ENCODE measurements at places on chromosomes 3 and 15. TPM values are rescaled to one million over a fixed set of nuclear protein-coding genes. Genes with fewer than 3 reads are reported as not detected.

DNA sequence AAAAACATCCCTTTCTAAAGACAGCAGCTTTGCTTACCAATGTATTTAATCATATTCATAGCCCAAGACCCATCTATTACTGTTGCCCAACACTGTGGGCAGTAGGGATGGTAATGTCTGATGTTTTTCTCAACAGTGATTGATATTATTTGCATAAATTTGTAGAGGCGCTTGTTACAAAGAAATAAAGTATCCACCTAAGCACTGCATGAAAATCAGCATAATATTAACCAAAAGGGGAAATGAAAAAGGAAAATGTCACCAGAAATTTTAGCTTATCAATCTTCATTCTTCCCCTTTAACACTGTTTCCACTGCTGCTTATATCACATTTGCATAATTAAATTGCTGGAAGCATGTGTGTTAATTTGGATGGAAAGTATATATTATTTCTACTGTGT lies 140.5 kb downstream of the CTNNB1 start:
- H3K4me3 ChIP-seq, result no peak overlapping the region
- H3K36me3 ChIP-seq, result no peaks in the 10 kb centered on the region
- no peaks in the 10 kb centered on the region for H3K4me1 ChIP-seq
- no peaks in the 10 kb centered on the region for H3K27me3 ChIP-seq
- H3K27ac ChIP-seq, result no peak overlapping the region

DNA sequence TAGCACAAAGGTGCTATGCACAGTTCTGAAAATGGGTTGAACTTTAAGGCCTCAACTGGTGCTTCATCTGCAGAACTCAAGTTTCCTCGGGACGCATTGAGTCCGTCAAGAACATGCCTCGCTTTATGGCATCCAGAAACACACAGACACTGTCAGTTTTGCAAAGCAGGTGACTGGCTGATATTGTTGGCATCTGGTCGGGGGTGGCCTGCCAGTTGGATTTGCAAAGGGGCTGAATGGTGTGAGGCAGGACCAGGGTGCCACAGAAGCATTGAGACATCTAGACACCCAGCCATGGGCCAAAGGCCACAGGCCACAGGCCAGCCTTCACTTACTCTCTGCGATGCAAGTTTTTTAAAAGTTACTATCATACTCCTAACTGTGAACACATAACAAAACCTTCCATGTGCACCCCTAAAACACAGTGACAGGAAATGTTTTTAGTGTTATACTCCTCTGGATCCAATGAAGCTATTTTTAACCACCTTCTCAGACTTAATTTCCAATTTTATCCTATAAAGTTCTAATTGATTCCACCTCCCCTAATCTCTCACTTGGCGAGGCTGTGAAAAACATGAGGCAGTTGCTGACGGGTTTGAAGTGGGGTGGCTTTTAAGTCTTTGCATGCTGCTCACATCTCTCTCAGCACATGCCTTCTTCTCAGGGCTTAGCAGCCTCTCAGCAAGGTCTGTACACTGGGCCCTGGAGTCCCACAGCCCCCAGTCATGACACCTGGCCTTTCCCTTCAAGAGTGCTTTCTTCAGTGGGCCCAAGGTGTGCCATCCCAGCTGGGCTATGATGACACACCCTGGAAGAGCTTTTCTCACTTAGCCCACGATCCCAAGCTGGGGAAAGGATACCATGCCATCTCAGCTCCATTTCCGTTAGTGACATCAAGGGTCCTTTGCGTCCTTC lies 38.5 kb upstream of the DUSP7 start:
- H3K36me3 ChIP-seq, result no peaks in the 10 kb centered on the region
- no peak overlapping the region for H3K4me3 ChIP-seq
- no peak overlapping the region for H3K27ac ChIP-seq
- peaks cover 37% of the 10 kb centered on the region for H3K4me1 ChIP-seq

- peaks cover 16% of the 10 kb centered on the region for H3K4me1 ChIP-seq
- no peak for DNase-seq
- H3K4me3 ChIP-seq, result no peak overlapping the region
- H3K36me3 ChIP-seq, result no peaks in the 10 kb centered on the region
Observed at GRCh38 chr3:107993771-107994170, 97.1 kb downstream of the CD47 start.

DNA sequence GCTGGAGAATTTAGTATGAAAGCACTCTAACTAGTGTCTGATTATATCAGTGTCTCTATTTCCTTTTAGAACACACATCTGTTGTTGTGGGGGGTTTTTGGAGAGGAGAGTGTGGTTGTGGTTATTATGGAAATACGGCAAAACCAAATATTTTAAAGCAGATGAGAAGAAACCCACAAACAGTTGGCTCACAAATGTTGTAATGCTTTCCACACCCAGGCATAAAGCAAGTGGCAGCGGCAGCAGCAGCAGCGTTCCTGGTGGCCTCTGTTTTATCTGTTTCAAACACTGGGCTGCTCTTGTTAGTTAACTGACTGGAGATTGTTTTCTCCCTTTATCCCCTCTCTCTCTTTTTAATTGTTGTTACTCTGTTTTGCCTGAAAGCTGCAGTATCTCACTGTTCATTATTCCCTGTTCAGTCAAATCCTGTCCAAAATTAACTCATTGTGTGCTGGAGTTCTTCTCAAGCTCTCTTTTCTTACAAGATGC lies 1045.5 kb upstream of the NR2F2 start:
- no peak overlapping the region for H3K27ac ChIP-seq
- H3K4me3 ChIP-seq, result no peak overlapping the region
- H3K4me1 ChIP-seq, result peaks cover 5% of the 10 kb centered on the region
- no peaks in the 10 kb centered on the region for H3K36me3 ChIP-seq
- no peaks in the 10 kb centered on the region for H3K27me3 ChIP-seq

GRCh38 chr3:185561374-185561943 lies 9.1 kb upstream of the LIPH start:
- H3K4me1 ChIP-seq, result peaks cover 15% of the 10 kb centered on the region
- no peaks in the 10 kb centered on the region for H3K36me3 ChIP-seq
- DNase-seq, result no peak
- H3K4me3 ChIP-seq, result no peak overlapping the region
- H3K27me3 ChIP-seq, result peaks cover 5% of the 10 kb centered on the region
- H3K27ac ChIP-seq, result no peak overlapping the region

DNA sequence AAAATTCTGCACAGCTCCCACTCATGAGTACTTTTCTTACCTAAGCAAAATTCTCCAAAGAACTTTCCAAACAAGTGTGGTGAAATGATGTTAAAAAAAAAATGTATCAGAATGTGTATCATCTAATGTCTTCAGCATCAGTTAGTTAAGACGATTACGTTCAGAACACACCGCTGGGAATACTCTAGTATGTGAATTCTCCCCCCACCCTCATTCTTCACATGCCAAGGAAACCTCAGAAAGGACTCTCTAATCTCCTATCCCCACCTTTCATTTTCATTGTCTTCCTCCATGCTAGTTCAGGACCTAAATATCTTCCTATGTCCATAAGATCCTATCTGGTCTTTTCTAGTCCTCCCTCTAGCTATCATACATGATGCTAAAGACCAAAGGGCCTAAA lies 457.4 kb downstream of the SHQ1 start:
- H3K4me1 ChIP-seq, result no peaks in the 10 kb centered on the region
- H3K36me3 ChIP-seq, result no peaks in the 10 kb centered on the region
- H3K27me3 ChIP-seq, result no peaks in the 10 kb centered on the region
- no peak overlapping the region for H3K4me3 ChIP-seq
- no peak for DNase-seq

- H3K36me3 ChIP-seq, result no peaks in the 10 kb centered on the region
- H3K27ac ChIP-seq, result peak overlapping the region; percentile 53
- H3K4me3 ChIP-seq, result no peak overlapping the region
- H3K27me3 ChIP-seq, result no peaks in the 10 kb centered on the region
- DNase-seq, result no peak
- H3K4me1 ChIP-seq, result peaks cover 58% of the 10 kb centered on the region
Observed at GRCh38 chr15:33107950-33108349, 86.6 kb downstream of the FMN1 start.

DNA sequence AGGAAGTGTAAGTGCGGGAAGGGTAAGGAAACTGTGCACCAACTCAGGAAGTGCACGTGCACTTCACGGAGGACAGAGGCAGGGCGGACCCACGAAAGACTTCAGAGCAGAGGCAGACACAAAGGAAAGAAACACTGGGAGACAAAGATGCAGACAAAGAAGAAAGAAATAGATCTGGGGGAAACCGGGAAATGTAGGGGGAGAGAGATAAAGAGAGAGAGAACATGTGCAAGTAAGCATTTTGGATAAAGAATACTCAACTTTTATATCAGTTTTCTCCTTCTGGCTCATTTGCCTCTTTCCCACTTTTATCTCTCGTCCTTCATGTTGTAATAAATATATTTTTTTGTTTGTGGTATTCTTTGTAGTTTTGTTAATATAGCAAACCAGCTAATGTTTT lies 204.2 kb downstream of the WDR72 start:
- H3K4me3 ChIP-seq, result no peak overlapping the region
- no peaks in the 10 kb centered on the region for H3K4me1 ChIP-seq
- no peaks in the 10 kb centered on the region for H3K36me3 ChIP-seq
- H3K27me3 ChIP-seq, result no peaks in the 10 kb centered on the region
- no peak for DNase-seq

DNA sequence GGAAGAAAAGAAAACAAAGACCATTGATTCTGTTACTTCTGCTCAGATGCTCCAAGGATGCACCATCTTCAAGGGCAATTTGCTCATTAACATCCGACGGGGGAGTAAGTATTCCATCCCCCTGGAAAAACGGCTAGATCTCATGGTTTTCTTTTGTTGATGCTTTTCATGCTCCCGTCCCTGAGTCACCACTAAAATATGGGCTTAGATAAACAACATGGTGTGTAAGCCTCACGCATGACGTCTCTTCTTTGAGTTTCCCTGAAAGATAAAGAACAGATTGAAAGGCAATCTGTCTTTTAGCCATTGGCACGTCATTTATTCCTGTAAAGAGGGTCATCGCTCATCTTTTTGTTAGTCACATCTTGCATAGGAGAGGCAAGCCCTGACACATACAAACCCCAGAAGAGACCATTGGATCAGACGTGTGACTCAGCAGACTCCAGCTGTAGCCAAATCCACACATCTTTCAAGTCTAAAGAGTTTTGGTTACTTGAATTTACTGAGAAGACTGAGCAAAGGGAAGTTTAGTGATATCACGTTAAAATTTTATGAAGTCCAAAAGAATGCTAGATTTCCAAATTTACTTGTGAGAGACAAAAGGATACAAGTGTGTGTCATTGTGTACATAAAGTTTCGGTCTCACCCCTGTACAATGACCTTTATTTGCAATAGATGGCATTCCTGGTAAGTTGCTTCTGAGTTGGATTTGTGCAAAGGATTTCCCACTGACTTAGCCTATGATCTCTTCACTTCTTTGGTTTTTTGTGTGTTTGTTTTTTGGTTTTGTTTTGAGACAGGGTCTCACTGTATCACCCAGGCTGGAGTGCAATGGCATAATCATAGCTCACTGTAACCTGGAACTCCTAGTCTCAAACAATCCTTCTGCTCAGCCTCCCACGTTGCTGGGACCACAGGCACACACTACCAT lies 110.5 kb downstream of the PGPEP1L start:
- H3K4me3 ChIP-seq, result peak overlapping the region; percentile 41
- H3K4me1 ChIP-seq, result peaks cover 50% of the 10 kb centered on the region
- peak; percentile 89 for DNase-seq
- H3K27ac ChIP-seq, result peak overlapping the region; percentile 99
- peaks cover 15% of the 10 kb centered on the region for H3K36me3 ChIP-seq
- H3K27me3 ChIP-seq, result no peaks in the 10 kb centered on the region

- H3K27me3 ChIP-seq, result no peaks in the 10 kb centered on the region
- DNase-seq, result no peak
- H3K4me3 ChIP-seq, result no peak overlapping the region
Observed at GRCh38 chr15:49570672-49571071, 49.9 kb downstream of the FAM227B start.

DNA sequence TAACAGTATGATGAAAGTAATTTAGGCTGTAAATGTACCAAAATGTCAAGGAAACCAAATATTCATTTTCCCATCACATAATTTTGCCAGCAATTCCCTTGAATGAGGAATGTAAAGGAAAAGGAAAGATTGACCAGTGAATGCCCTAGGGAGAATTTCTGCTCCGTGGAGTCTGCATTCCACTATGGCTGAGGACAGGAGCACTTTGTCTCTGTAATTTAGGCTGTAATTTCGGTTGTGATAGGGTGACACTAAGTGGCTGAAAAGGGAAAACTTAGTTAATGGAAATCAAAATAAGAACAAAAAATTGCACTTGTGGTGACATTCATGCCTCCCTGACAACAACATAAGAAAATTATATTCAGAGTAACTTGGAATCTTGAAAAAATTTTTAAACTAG lies 8.3 kb upstream of the TMEM207 start:
- H3K4me1 ChIP-seq, result no peaks in the 10 kb centered on the region
- no peaks in the 10 kb centered on the region for H3K27me3 ChIP-seq
- no peak overlapping the region for H3K27ac ChIP-seq
- no peak overlapping the region for H3K4me3 ChIP-seq
- H3K36me3 ChIP-seq, result no peaks in the 10 kb centered on the region

DNA sequence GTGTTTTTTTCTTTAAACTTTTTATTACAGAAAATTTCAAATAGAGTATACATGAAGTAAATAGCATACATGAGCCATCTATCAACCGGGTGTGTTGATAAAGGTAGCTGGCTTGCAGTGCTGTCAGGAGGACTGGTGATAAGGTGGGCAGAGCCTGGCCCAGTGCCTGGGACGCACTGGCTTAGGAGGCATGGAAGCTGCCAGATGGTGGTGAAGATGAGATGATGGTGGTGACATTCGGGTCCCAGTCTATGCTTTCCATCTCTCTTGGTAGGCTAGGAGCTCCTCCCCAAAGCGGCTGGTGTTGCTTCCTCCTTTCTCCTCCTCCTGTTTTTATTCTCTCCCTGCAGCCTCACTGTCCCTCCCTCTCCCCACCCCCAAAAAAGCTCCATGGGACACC lies 101.7 kb downstream of the ADCY5 start:
- H3K27ac ChIP-seq, result no peak overlapping the region
- H3K4me1 ChIP-seq, result peaks cover 14% of the 10 kb centered on the region
- DNase-seq, result no peak
- H3K4me3 ChIP-seq, result no peak overlapping the region

- H3K36me3 ChIP-seq, result no peaks in the 10 kb centered on the region
- no peaks in the 10 kb centered on the region for H3K4me1 ChIP-seq
- no peak overlapping the region for H3K27ac ChIP-seq
- DNase-seq, result no peak
- H3K4me3 ChIP-seq, result no peak overlapping the region
- H3K27me3 ChIP-seq, result no peaks in the 10 kb centered on the region
Observed at GRCh38 chr15:96756146-96756545, 425.6 kb downstream of the NR2F2 start.

The MCF2L2 gene
- under 0.01 TPM for total RNA-seq

The SLC24A5 gene
- total RNA-seq, result not detected

The HESX1 gene
- total RNA-seq, result 0.29 TPM

The DUOX1 gene
- total RNA-seq, result under 0.01 TPM

The CPEB1 gene
- total RNA-seq, result 29.2 TPM

The LMLN gene
- 13.0 TPM for total RNA-seq

The DALRD3 gene
- total RNA-seq, result 37.1 TPM

The IQCF5 gene
- total RNA-seq, result not detected

The CCDC191 gene
- 4.0 TPM for total RNA-seq

The CCDC54 gene
- not detected for total RNA-seq

The OR5H1 gene
- not detected for total RNA-seq

All from osteoblast (primary cell).